ENCODE measurements at places on chromosomes 4 and X.

- DNase-seq, result no peak
These were observed 169.1 kb downstream of the LDB2 start for GRCh38 chr4:16729336-16729735.

DNA sequence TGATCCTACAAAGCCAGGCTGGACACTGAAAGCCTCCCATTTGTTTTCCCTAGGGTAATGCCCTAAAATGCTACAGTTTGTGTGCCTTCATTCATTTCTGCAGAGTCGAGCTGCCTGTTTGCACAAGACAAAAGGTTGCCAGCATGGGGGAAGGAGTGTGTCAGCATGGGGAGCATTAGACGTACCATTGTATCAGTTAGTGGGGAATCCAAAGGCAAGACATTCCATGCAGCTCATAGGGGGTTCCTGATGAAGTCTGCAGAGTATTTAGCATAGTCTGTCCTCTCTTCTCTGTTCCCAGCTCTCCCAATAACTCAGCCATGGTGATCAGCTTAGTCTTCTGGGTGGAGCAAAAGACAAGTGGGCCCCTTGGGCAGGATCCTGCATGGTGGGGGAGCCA is 276.9 kb upstream of the PCDH7 start:
- no peak for DNase-seq

- no peak for DNase-seq
These were observed 30.8 kb downstream of the TNIP2 start for GRCh38 chr4:2725380-2725779.

DNA sequence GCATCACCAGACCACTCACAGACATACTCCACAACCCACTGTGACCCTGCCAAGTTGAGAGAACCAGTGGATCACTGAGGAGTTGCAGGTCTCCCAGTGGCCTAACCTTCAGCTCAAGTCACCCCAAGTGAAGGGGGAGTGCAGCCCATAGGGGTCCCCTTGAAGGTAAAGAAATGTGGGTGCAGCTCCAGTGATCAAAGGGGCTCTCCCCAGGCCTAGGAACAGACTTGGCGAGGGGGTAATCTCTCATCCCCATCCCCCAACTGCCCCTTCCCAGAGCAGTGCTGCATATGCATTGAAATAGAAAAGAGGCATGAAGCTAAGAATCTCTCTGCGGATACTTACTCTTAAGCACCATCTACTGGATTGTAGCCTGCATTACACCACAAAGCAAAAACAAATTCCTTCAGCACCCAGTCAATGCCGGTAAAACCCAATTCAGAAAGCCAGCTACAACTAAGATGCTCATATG is 27.0 kb downstream of the MAGEE1 start:
- DNase-seq, result peak; percentile 10

GRCh38 chrX:107272431-107272921 is 66.1 kb downstream of the DNAAF6 start:
- peak; percentile 1 for DNase-seq

DNA sequence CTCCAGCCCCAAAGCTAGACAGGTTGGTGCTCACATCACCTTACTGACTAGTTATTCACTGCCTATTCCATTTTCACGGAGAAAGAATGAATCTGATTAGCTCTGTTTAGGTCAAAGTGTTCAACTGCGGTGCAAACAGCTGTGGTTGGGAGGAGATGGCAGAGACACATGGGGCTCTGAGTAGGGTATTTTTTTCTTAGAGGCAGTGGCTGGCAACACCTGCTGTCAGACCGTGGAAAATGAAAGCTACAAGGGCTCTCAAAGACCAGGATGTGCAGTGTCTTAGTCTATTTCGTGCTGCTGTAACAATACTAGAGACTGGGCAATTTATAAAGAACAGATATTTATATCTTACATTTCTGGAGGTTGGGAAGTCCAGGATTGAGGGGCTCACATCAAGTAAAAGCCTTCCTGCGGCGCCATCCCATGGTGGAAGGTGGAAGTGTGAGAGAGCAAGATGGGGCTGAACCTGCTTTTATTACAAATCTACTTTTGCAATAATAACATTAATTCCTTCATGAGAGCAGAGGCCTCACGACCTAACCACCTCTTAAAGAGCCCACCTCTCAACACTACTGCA is 10.6 kb downstream of the NYX start:
- no peak for DNase-seq

GRCh38 chr4:182918791-182919302 is 1.7 kb upstream of the DCTD start:
- peak; percentile 28 for DNase-seq

- no peak for DNase-seq
These were observed 112.7 kb upstream of the PTPN13 start for GRCh38 chr4:86481440-86481839.

All from stimulated activated CD4-positive, alpha-beta T cell treated with anti-CD3 and anti-CD28 coated beads, Interleukin-12 subunit alpha, Interleukin-12 subunit beta, amount 100 ng/mL, for 48 hours (primary cell).